Activated naive CD4-positive, alpha-beta T cell treated with anti-CD3 and anti-CD28 coated beads for 36 hours (primary cell): ENCODE measurements at places on chromosomes 5 and 9.
A peak's percentile ranks its signal among the peaks of the same experiment; 100 is the strongest.

- DNase-seq: no peak
Observed at GRCh38 chr9:125990186-125990792, 243.1 kb downstream of the PBX3 start.

- no peak for DNase-seq
Observed at GRCh38 chr5:171475596-171475995, 56.1 kb downstream of the FGF18 start.

DNA sequence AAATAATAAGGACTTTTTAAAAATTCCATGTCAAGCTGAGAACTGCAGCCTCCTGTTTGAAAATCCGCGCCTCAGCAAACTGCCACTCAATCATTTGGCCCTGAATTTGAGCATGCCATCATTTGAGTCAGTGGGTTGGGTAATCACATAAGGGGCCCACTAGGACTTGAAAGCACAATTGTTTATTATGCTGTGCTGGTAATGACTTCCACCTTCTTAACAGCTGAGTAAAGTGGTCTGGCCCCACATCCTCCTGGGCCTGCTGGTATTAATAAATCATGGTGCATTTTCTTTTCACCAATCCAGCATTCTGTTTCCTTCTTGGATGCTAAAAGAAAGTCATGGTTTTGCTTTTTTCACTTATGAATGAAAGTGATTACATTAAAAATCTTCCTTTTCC lies 103.0 kb upstream of the CTSL start:
- no peak for DNase-seq

DNA sequence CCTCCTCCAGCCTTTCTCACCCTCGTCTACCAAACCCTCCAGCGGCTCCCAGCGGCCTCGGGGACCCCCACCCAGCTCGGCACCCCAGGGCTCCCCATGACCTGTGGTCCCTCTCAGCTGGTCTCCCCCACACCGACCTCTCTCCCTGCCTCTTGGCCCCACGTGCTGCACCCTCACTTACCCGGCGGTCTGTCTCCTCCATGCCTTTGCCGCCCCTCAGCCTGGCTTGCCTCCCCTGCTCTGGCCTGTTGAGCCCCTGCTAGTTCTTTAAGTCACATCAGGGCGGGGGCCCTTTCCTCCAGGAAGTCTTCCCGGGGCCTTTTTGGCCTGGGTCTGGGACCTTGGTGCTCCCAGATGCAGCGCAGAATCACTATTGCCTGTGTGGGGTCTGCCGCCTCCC lies 81.5 kb downstream of the LMX1B start:
- no peak for DNase-seq

GRCh38 chr5:150139334-150139733 lies 16.3 kb downstream of the PDGFRB start:
- no peak for DNase-seq

GRCh38 chr5:87909382-87909781 lies 359.3 kb downstream of the TMEM161B start:
- no peak for DNase-seq

DNA sequence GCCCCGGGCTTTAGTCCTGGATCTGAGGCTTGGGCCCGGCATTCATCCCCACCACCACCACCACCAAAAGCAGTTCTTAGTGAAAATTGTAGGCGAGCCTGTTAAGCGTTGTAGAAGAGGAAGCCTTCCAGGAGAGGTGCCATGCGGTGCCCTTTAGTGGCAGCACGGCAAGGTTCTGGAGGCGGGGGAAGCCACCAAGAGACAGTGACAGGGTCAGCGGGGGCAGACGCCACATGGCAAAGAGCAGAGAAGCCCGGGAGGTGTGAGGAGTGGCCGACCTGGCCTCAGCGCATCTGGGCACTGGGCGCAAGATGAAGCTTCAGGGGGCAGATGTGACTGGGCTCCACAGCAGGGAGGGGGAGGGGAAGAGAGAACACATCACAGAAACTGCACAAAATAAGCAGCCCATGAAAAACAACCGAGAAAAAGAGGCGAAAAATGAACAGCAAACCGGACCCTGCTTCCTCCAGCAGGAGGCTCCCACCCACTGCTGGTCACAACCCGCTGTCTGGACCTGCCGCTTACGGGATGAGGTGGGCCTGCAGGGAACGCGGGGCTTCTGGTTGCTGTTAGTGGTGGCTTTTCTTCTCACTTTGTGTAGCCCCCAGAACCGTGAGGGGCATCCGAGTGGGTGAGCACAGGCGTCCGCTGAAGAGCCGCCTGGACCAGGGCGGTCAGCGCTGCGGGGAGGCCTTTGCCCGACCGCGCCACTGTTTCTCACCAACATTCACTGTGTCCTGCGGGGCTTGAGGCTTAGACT lies 4.3 kb downstream of the LRRC14B start:
- DNase-seq: no peak

- DNase-seq: no peak
Observed at GRCh38 chr5:122629121-122629677, 145.7 kb upstream of the SNX2 start.

- peak; percentile 83 for DNase-seq
Observed at GRCh38 chr5:178145965-178146820, 7.5 kb downstream of the NHP2 start.

DNA sequence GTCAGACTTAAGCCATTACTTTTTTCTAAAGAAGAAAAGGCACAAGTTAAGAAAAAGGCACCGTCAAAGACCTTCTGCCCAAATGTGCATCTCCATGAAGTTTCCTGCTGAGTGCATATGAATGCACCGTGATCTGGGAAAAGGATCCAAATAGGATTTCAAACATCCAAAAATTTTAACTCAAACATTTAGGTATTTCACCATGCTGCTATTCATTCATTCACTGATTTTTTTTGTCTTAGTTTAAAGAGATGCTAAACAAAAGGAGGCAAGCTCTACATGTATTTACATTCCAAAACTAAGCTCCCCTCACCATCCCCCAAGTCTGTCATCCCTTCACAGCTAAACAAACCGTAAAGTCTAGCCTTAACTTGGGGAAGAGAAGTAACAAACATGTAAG lies 291.9 kb downstream of the ARL15 start:
- DNase-seq: no peak

DNA sequence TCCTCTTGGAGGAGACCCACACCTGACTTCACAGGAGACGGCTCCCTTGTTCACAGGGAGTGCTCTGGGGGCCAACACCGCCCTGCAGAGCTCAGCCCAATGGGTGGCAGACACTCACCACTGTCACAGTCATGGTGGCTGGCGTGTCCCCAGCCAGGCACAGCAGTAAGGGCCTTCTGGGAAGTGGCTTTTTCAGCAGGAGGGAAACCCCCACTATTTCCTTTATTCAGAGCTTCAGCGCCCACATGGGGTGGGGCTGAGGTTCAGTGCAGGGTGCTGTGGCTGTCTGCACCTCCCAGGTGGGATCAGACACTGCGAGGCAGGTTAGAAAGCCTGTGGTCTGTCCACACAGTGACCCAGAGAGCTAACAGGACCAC lies 3.6 kb upstream of the SNAPC4 start:
- DNase-seq: peak; percentile 90

DNA sequence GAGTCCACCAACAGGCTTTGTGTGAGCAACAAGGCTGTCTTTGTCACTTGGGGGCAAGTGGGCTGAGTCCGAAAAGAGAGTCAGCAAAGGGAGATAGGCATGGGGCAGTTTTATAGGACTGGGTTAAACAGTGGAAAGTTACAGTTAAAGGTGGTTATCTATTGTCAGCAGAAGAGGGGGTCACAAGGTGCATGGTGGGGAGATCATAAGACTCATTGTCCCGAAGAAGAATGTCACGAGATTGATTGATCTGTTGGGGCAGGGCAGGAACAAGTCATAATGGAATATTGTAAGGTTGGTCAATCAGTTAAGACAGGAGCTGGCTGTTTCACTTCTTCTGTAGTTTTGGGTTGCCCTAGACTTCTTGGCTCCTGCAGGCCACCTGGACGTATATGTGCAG lies 7.6 kb upstream of the HMGCS1 start:
- DNase-seq: no peak

- peak; percentile 75 for DNase-seq
Observed at GRCh38 chr5:463952-464351, 21.0 kb downstream of the EXOC3 start.

- DNase-seq: no peak
Observed at GRCh38 chr9:105441616-105442160, 6.1 kb upstream of the FSD1L start.

GRCh38 chr9:137467896-137468295 lies 8.8 kb upstream of the NSMF start:
- no peak for DNase-seq

DNA sequence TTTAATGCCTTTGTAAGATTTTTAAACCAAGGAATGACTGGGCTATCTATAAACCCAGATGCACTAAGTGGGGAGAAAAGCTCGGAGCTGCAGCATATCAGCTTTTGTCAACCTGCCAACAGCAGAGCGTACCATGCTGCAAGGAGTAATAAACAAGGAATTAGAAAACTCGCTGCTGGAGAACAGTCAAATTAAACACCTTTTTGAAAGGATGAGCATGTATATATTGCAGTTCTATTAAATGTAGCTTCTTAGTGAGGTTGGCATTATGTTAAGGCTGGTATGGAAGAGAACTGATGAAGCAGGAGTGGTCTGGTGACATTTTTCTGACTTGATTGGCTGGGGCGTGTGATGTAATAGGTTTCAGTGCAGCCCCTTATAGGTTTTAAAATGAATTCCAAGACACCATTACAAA lies 74.7 kb downstream of the PIK3R1 start:
- no peak for DNase-seq

GRCh38 chr9:110015759-110016158 lies 192.2 kb downstream of the C9orf152 start:
- peak; percentile 35 for DNase-seq

- DNase-seq: no peak
Observed at GRCh38 chr9:78592811-78593210, 295.9 kb downstream of the PSAT1 start.

GRCh38 chr5:138476918-138477317 lies 11.6 kb downstream of the EGR1 start:
- DNase-seq: no peak

DNA sequence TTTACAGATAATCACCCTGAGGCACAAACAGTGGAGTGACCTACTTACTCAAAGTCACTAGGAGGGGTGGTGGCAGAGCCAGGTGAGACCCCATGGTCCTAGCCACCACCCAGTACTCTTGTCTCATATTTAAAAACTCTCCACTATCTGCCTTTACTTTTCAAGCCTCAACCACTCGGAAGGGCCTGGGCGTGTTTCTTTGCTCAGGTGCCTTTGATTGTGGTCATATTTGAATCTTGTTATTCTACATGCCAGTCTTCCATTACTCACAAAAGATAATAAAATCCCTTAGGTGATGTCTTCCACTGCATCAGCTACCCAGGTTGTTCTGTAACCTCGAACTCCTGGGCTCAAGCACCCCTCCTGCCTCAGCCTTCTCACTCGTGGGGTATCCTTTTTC lies 20.7 kb upstream of the TRIM36 start:
- DNase-seq: no peak

GRCh38 chr5:107231191-107231590 lies 439.5 kb downstream of the EFNA5 start:
- DNase-seq: no peak

- no peak for DNase-seq
Observed at GRCh38 chr9:111904026-111904425, 7.4 kb downstream of the UGCG start.

DNA sequence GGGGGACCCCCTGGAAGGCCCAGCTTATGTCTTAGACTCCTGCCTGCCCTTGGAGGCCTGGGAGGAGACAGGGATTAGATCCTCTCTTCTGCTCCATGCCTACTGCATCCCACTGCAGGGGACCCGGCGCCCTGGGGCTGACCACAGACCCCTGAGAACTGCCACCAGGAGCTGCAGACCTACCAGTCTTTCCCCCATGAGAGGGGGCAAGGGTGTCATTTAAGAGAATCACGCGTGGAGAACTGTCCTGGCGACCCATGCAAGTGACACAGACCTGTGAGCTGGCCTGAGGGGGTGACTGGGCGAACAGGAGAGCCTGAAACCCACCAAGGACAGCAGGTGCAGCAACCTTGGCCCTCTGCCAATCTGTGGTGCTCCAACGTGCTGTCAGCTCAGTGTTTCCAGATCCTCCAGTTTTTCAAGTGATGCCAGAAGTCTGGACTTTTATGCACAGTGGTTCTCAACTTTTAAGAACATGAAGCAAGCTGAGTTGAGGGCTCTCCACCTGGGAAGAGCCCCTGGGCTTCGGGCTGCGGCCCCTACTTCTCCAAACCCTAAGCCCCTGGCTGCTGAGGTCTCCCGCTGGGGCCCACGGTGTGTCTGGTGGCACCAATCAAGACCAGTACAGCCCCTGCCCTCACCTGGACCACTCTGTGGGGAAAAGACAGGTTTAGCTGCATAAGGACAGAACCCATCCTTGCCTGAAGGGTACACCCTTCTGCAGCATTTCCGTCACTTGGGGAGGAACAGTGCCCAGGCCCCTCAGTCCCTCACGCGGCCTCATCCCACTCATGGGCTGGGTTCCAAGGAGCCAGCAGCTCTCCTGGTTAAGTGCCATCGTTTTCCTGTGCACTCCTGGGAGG lies 18.2 kb downstream of the GFPT2 start:
- no peak for DNase-seq

DNA sequence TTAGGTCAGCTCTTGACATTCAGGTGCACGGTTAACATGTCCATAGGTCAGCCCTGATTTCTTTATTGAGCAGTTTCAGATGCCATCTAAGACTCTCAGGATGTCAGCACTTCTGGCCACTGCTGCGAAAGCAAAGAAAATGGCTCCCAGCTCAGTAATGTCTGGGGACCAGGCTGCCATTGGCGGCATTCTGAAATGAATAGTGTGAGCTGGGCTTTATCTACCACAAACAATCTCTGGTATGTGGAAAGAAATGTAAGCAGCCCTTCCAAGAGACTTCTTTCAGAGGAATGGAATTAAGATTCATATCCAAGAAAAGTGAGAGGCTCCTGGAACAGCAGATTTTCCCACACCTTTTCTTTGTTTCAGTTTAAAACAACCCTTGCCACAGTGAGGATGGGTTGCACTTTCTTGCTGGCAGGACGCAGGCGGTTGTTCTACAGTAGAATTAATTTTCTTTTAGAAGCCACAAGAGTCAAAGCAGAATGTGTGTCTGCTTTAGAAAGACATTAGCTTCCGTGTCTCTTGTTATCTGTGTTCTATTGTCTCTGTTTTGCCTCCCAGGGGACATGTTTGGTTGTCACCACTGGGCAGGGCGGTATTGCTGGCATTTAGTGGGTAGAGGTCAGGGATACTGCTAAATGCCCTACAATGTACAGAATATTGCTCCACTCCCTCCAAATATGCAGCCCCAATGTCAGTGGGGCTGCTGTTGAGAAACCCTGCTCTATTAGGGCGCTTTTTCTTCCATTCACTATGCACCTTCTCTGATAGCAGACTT lies 149.9 kb upstream of the ANKH start:
- DNase-seq: no peak

GRCh38 chr9:121340676-121341392 lies 29.2 kb downstream of the STOM start:
- DNase-seq: no peak

DNA sequence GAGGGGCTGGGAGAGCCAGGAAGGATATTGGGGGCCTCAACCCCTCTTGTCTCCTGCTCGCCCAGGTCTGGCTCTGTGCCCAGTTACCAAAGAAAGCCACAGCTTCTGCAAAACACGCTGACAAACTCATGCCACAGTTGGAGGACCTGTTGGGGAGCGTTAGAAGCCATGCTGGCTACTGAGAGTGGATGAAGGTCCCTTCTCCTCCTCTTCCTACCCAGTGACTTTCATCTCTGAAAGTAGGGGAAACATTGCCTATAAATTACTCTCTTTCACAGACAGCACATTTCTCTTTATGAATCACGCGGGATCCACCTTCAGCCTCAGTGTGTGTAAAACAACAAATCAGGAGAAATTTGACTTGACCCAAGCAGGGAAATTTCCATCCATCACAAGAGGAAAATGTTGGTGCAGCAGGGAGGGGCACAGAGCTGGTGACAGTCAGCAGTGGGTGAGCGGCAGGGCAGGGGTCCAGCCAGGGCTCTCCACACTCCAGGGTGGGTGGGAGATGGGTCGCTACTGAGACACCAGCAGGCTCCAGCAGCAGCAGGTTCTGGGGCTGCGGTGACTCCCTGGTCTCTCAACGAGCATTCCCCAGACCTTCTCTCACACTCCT lies 181.9 kb downstream of the FGF18 start:
- DNase-seq: peak; percentile 60
